ENCODE measurements at places on chromosomes 1 and 21. TPM values are rescaled to one million over a fixed set of nuclear protein-coding genes. Genes with fewer than 3 reads are reported as not detected.
A peak's percentile ranks its signal among the peaks of the same experiment; 100 is the strongest.

Gene ZBTB40
- total RNA-seq = 14.6 TPM

Gene LINGO4
- not detected for total RNA-seq

Gene EPHB2
- 8.3 TPM for total RNA-seq

DNA sequence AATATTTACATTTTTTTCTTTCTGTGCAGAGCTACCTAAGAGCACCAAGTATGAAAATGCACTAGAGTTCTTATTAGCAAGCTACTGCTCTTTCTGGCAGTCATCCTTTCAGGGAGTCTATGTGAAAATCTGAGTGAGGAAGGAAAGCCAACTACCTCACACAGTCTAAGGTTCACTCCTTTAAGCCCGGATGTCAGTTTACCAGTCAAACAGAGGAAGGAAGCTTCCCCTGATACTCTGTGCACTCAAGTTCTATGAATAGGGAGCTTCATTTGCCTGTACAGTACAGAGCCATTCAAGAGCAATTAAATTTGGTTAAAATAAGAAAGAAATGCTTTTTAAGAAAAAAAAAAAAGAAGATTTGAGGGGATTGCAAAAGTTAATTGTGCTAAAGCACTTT lies 6.9 kb downstream of the COL11A1 start:
- no peak for DNase-seq

Gene E2F2
- 5.1 TPM for total RNA-seq

Gene KDF1
- total RNA-seq = 19.5 TPM

GRCh38 chr1:7781923-7782495 lies 2.1 kb upstream of the PER3 start:
- DNase-seq = no peak

DNA sequence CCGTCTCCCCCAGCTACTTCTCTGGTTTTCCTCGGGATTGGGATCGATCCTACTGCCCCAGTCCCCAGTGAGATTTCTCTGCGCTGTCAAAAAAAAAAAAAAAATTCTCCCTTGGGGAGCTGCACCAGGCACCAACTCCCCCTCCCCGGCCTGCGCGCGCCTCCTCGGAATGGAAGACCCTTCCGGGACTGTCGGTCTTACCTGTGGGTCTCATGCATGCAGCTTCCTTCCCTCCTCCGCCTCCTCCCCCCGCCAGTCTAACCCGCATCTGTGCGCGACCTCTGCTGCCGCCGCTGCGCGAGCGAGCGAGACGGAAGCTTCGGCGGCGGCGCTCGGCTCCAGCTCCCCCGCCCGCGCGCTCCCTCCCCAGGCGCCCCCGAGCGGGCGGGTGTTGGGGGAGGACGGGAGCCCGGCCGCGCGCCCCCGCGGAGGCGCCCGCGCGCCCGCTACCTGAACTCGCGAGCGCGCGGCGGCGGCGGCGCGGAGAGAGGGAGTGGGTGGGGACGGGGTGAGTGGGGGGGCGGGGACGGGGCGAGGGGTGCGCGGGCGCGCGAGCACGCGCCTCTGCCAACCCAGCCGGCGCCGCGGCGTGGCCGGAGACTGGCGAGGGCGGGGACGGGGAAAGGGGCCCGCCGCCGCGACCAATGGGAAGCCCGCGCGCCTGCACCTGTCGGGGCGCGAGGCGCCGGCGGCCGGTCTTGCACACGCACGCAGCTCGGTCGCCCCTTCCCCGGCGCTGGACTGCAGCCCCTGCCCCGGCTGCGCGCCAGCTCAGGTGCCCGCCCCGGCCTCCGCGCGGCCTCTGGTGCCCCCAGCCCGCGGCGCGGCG lies at the start of gene SUSD4:
Gene SUSD4, minus strand, starts transcription at position 321 of the 829 bp plus-strand sequence. CDS start 751 bp downstream, outside the sequence.
- DNase-seq = peak; percentile 83

- DNase-seq = peak; percentile 15
Observed at GRCh38 chr1:47993416-47993740, 3.8 kb downstream of the TRABD2B start.

Gene IFNAR1
- 14.2 TPM for total RNA-seq

- DNase-seq = no peak
Observed at GRCh38 chr1:235663628-235664027, 14.0 kb upstream of the GNG4 start.
